WERI-Rb-1 (cell line): ENCODE measurements at places on chromosomes 11 and 22.

- no peak for DNase-seq
These were observed 2.4 kb downstream of the TRIM22 start for GRCh38 chr11:5691964-5692361.

- no peak for DNase-seq
These were observed 536.3 kb downstream of the INSC start for GRCh38 chr11:15651033-15651432.

- no peak for DNase-seq
These were observed 149.3 kb upstream of the B3GAT1 start for GRCh38 chr11:134561331-134561720.

DNA sequence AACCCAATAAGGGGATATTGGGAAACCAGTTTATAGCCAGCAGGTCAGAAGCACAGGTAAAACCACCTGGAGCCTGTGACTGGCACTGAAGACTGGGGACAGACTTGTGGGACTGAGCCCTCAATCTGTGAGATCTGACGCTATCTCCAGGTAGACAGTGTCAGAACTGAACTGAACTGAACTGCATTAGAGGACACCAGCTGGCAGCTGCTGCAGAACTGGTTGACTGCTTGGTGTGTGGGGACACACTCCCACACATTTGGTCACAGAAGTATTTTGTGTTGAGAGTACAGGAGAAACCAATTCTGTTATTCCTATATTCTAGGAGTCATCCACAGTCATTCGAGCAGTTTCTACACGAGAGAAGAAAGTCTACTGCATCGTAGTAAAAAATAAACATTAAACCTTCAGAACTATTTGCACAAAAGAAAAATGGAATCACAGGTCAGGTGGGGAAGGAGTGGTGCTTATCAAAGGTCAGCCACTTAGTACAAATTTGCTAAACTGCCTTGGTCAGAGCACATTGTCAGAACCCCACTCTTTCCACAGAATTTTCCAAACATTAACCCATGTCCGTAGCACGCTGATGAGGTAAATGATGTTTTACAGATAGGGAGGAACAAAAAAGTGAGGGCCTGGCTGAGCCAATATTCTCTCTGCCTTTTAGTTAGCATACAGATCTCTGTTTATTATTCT is 77.2 kb downstream of the SIK3 start:
- no peak for DNase-seq
